ENCODE measurements at places on chromosomes 4 and X.

- DNase-seq = no peak
These were observed 32.0 kb upstream of the STS start for GRCh38 chrX:7115557-7115956.

DNA sequence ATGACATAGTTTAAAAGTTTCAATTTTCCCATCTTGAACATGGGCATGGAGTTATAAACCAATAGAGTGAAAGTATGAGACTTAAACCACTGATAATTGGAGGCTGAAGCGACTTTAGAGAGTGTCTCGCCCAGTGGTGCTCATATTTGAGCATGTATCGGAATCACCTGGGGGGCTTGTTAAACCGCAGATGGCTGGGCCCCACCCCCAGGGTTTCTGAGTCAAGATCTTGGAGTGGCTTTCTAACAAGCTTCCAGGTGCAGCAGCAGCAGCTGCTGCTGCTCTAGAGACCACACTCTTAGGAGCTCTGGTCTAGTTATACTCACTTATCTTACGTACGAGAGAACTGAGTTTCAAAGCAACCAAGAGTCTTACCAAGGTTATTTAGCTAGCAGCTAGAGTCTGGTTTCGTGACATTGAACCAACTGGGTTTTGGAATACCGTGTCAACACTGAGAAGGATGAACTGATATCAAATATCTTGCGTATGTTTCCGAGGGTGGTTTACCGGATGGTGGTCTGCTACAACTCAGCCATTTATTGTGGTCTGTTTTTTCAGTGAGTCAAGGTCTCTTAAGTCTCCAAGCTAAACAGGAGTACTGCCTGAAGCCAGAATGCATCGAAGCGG lies 5.9 kb downstream of the PHEX start:
- no peak for DNase-seq

DNA sequence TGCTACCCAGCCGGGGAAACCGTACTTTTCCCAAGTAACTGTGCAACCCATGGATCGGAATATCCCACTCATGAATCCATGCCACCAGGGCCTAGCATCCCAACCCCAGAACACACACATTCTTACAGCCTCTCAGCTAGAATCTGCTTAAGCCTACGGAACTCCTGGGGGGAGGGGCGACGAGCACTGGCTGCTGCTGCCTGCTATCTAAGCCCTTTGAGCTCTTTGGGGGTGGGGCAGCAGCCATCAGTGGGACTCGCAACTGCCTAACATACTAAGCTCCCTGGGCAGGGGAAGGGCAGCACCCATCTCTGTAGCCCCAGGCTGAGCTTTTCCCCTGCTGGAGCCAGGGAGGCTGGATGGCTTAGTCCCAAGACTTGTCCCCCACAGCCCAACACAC lies 28.6 kb downstream of the NUDT10 start:
- no peak for DNase-seq

GRCh38 chrX:11445540-11445939 lies 152.3 kb downstream of the AMELX start:
- DNase-seq = no peak

- DNase-seq = no peak
These were observed 300.4 kb downstream of the LDB2 start for GRCh38 chr4:16597845-16598596.

All from central memory CD4-positive, alpha-beta T cell (primary cell).